ENCODE measurements at places on chromosomes 5 and 9.

GRCh38 chr9:98642661-98643312 lies 65.9 kb downstream of the GABBR2 start:
- DNase-seq: no peak

- DNase-seq: no peak
Observed at GRCh38 chr9:123616707-123617106, 260.7 kb downstream of the CRB2 start.

GRCh38 chr5:76691467-76692273 lies 24.3 kb upstream of the F2R start:
- peak; percentile 26 for DNase-seq

DNA sequence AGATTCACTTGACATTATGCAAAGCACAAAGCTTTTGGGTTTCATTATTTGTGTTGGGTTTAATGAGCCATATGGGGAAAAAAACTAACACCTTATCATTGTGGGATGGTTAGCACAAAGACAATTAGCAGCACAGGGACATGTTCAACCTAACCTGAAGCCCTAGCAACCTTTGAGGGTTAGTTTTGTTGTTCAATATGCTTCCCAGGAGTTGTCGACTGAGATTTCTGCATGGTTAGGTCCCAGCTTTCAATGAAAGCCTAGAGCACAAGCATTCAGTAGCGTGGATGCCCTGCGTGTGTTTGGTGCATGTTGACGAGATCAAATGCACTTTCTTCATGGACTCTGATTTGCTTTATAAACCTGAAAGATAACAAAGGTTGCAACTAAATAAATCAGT lies 565.2 kb upstream of the TLE4 start:
- no peak for DNase-seq

GRCh38 chr5:1514027-1514818 lies 9.5 kb downstream of the LPCAT1 start:
- no peak for DNase-seq

DNA sequence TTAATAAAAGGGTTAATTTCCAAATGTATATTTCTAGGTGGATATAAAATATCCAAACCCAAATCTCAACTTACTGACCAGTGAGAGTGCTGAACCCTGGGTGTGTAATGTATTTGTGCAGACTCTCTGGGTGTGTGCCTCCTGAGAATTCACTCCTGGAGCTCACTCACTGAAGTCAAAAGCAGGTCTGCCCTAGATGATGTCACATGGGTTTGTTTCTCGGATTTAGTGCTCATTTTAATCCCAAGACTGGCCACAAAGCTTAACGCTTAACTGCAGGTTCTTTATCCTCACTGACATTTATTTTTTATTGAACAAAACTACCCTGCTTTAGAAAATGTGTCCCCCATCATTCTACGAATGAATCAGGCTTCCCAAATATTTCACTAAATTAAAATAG lies 179.4 kb downstream of the PPP2R2B start:
- no peak for DNase-seq

- no peak for DNase-seq
Observed at GRCh38 chr5:95800553-95800952, 22.0 kb downstream of the GLRX start.

DNA sequence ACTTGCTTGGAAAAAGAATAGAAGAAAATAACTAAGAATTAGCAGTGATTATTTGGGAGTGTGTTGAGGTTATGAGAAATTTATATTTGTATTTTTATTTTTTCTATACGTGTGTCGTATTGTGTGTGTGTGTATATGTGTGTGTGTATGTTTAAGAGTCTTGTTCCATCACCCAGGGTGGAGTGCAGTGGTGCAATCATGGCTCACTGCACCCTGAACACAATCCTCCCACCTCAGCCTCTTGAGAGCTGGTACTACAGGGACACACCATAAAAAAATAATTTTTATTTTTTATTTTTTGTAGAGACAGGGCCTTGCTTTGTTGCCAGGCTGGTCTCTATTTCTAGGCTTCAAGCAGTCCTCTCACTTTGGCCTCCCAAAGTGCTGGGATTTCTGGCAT lies 643.8 kb downstream of the PDE4D start:
- DNase-seq: no peak

DNA sequence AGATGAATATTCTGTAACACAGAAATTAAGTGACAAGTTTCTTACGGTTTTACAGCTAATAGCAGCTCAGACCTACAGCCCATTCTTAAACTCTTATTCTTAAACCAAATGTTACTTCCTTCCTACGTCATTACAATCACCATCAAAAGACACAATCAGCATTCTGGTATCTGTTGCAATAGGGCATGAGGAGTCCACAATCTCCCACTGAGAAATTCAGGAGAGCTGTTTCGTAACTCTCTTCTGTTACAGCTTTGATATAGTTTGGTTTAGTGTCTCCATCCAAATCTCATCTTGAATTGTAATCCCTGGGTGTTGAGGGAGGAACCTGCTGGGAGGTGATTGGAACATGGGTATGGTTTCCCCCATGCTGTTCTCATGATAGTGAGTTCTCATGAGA lies 163.4 kb downstream of the GAS1 start:
- peak; percentile 89 for DNase-seq

DNA sequence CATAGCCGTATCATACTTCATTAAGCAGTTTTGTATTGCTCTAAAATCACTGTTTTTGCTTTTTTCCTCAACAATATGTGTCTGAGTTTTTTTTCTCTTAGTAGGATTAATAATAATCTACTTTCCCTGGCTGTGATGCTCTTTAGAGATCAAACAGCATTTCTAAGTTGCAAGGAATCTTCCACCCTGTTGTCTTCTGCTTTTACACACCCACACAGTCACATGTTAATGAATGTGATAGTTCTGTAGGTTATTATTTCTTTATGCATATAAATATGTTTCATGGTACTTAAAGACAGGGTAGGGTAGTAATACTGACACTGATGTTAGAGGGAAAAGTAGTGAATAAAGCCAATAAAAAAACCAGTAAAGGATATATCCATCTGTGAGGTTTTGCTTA lies 29.3 kb downstream of the SLC44A1 start:
- no peak for DNase-seq
